ENCODE measurements at places on chromosomes 2 and 18. TPM values are rescaled to one million over a fixed set of nuclear protein-coding genes. Genes with fewer than 3 reads are reported as not detected.

MTCL1 gene
- total RNA-seq: 36.7 TPM

ACMSD gene
- total RNA-seq: not detected

EPB41L5 gene
- total RNA-seq: 15.1 TPM

CAPN13 gene
- not detected for total RNA-seq

OSGEPL1 gene
- total RNA-seq: 5.9 TPM

BBS5 gene
- 5.6 TPM for total RNA-seq

CNOT11 gene
- total RNA-seq: 44.3 TPM

GPR45 gene
- total RNA-seq: not detected

ABCG8 gene
- total RNA-seq: not detected

ATP8B1 gene
- 100 TPM for total RNA-seq

SP140 gene
- not detected for total RNA-seq

HOXD4 gene
- total RNA-seq: 13.7 TPM

FAM237A gene
- total RNA-seq: not detected

DLGAP1 gene
- total RNA-seq: 0.81 TPM

WDR54 gene
- 24.9 TPM for total RNA-seq

C2orf72 gene
- total RNA-seq: 0.11 TPM

PTPRN gene
- total RNA-seq: not detected

AGFG1 gene
- total RNA-seq: 87.9 TPM

Data from endothelial cell of umbilical vein (primary cell).